Type B pancreatic cell (in vitro differentiated cells): ENCODE measurements at places on chromosomes 5 and 9.

GRCh38 chr9:130707225-130707976 is 13.8 kb downstream of the EXOSC2 start:
- no peak for DNase-seq

DNA sequence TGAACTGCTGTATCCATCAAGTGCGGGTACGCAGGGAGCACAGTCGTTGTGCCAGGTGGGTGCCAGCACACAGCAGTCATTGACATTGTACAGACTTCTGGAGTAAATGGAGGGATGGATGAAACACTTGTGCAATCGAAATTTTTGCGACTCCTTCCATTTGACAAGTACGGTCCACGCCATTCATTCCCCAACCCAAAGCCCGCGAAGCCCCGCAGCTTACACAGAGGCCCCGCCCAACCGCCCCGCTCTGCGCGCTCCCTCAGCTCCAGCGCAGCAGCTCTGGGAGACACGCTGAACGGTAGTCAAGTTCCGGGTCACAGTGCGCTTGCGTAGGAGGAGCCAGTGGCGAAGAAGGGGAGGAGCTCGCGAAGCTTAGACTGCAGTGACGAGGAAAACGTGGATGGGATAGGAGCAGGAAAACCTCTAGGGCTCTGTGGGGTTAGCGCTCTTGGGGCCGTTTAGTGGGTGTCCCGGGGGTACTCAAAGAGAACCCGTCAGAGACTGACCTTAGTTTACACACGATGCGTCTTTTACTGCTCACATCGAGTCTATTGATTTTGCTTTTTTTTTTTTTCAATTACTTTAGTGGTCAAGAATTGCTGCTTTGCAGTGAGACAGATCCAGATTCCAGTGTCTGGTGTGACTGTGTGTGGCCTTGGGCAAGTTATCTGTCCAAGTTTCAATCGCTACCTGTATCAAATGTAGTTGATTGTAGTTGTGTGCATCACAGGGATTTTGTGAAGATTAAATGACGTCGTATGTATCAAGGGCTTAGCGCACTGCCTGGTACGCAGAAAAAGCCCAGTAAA is 15.3 kb upstream of the MSANTD3 start:
- peak; percentile 86 for DNase-seq

- DNase-seq: no peak
Measured at GRCh38 chr5:102782217-102782872, 27.2 kb downstream of the PAM start.

DNA sequence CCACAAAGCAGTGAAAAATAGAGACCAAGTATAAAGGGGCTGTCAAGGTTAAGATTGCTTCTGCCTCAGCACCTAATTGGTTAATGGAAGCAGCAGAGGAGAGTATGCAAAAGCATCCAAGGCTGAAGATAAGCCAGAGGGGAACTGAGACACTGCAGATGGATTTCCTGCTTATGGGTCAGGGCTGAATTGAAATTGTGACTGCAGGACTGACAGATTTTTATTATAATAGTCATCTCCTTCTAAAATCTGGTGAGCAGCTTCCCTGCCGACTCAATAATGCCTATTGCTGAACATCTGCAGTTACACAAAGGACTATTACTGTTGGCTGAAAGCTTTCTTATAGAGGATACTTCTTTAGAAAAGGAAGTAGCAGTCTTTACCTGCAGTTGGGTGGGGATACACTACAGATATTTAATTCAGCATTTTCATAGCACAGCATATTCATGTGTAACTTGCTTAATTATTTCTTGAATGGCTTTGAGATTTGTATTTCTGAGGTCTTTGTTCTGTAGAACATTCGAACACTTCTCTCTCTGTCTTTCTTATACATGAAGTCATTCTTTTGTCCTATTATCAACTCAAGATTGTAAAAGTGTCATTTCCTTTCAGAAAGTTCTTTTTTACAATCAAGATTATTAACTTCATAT is 363.0 kb upstream of the RIOK2 start:
- DNase-seq: no peak

GRCh38 chr9:36218011-36218410 is 27.3 kb downstream of the CLTA start:
- DNase-seq: no peak

- no peak for DNase-seq
Measured at GRCh38 chr9:13992138-13993088, 321.5 kb downstream of the NFIB start.

DNA sequence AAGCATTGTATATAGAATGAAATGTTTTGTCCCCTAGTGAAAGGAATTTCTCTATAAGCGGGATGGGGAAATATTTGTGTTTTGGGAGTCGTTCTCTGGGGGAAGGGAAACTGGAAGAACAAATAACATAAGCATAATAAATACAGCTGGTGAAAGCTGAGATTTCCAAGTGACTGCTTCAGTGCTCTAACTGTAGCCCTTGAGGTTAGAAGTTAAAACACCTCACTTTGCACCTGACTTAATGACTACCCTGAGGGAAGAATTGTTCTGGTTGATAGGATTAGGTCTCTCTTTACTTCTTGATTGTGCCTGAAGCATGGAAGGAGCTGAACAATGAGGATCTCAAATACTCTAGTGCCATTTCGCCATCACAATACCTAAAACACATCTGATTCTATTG is 307.4 kb downstream of the MAN2A1 start:
- no peak for DNase-seq

DNA sequence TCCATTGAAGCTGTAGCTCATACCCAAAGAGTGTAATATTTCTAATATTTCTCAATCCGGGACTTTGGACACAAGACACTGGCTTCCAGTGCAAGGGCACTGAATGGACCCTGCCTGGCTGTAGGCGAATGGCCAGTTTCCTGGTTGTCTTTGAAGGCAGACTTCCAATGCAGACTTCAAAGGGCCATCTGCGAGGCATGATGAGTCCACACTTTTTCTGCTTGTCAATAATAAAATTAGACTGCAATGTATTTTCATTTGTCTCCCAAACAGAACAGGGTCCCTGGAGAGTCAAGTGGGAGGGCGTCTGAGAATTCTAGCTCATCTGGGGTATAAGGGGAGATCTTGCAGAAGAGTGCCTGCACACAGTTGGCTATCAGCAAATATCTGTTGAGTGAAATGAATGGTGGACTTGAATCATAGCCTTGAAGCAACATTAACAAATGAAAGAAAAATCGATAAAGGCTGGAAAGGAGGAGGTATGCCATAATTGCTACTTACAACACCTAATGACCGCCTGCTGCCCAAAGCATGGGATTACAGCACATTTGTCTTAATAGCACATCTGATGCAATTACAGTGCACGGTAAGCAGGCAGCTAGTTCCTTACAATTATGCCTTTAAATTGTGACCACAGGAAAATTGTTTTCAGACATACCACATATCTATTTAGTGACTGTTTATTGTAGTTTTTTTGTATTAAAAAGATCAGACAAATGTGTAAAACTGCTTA is 137.5 kb downstream of the ARHGEF28 start:
- DNase-seq: no peak

GRCh38 chr5:84281383-84281782 is 103.3 kb downstream of the EDIL3 start:
- DNase-seq: no peak

DNA sequence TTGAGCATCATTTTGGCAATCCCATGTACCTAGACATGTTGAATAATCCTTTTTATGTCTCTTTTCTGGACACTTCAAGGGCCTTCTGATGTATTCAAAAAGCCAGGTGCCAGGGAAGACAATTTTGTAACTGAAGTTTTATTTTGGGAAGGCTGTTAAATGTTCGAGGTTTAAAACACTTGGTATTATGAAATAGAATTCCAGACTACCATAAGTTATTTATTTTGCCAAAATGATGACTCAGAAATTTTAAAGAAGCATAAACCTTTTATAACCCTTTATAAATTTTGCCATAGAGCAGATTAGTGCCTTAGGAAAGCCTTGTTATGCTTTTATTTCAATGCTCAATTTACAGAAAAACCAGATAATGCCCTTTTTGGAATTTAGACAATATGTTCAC is 30.3 kb upstream of the UHRF2 start:
- no peak for DNase-seq

- no peak for DNase-seq
Measured at GRCh38 chr5:135950611-135951010, 4.2 kb downstream of the LECT2 start.

DNA sequence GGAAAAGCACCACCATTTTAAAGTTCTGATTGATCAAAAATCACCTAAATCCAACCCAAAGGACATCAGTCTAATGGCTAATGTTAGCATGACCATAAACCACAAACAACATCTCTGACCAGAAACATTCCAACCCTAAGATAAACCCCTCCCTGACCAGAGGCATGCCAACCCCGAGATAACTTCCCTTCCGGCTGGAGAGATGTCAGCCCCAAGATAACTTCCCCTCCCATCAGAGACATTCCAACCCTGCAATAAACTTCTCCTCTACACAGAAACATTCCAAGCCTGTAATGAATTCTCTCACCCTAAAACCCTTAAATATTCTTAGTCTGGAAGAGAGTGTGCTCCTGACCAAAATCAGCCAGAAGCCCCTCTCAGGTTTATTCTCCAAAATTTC is 364.3 kb downstream of the KCNN2 start:
- DNase-seq: no peak

DNA sequence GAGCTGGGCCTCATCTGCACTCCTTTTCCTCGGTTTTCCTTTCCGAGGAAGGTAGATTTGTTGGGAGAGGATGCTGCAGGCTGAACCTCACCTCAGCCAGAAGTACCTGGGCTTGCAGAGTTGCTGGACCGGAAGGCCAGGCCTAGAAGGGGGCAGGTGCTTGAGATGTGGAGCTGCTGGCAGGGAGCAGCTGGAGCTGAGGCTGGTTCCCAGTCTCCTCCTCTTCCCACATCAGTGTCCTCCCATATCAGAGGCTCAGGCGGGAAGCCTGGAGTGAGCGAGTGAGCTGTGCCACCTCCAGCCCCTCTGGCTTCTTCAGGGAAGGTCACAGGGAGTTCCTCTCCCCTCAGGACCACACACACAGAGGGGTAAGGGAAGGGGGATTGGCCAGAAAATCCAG is 259.4 kb downstream of the GADD45G start:
- no peak for DNase-seq
